HFF-Myc (cell line): ENCODE measurements at places on chromosomes 6 and 20.

DNA sequence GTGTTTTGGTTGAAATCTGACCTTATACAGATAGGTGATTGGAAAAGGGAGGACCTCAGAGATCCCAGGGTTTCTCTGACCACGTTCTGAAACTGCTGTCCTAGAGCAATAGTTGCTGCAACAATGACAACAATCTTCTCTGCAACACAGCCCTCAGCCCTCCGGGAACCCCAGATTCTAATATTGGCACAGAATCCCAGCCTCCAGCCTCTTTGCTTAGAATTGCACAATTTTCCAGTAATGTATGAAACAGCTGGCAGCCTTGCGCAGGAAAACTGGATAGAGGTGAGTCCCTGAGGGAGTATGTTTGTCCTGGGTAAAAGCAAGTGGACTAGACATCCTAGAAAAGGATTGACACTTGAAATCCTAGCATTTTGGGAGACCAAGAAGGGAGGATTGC, 30.4 kb upstream of the PNRC1 start:
- DNase-seq = no peak

- no peak for DNase-seq
These were observed 1302.8 kb upstream of the EYS start for GRCh38 chr6:67009818-67010217.

DNA sequence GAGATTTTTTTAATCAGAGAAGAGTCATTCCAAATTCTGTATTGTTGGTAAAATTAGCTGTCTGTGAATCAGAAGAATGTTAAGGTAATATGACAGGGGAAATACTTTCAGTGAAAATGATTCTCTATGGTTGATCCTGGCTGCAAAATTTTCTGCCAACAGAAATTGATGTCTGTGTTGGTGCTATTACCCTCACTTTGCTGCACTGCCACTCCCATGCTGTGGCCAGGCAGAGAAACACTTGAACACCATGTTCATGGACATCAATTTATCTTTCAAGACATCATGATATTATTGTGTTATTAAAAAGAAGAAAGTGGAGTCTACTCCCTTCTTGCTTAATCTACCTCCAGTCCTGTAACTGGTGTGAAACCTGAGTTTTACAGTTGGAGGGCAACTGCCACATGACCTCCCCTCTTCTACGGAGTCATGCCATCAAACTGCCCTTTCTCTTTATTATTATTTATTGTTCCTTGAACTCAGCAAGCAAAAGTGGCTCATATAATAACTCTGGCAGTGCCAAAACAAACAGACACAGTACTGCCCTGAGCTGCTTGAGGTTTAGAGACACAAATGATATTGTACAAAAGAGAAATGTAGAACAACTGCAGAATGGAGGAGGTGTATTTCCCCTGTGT, 288.0 kb upstream of the JAG1 start:
- no peak for DNase-seq

- DNase-seq = no peak
These were observed 7.0 kb downstream of the PPP1R10 start for GRCh38 chr6:30610065-30610464.

GRCh38 chr6:34556031-34556471, at the start of gene SPDEF:
Gene SPDEF, minus strand, starts transcription at chr6:34556329. Its CDS starts 11,874 bp downstream, at chr6:34544455.
- DNase-seq = no peak

GRCh38 chr6:119348096-119348747, 1.3 kb downstream of the MAN1A1 start:
- no peak for DNase-seq

GRCh38 chr6:157219201-157220200, 103.8 kb downstream of the TMEM242 start:
- no peak for DNase-seq

DNA sequence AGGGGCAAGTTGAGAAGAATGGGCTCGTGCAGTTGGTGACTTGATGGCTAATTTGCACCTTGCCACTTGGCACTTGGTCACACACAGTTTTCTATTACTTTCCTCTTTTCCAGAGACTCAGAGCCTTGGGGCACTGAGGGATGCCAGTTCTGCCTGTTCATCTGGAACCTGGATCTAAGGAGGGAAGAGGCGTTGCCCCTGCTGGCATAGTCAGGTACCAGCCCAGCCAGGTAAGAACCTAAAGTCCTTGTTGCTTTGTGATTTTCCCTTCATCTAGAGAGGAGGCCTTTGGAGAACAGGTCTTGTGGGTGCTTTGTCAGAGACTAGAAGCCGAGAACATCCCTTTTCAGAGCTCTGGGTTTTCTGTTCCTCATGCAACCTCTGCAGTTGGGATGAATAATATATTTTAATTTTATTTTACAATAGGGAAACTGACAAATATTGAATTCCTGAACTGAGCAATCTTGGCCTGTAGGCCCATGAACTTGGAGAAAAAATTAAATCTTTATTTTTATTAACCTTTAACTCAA, 11.4 kb downstream of the SYTL3 start:
- no peak for DNase-seq

DNA sequence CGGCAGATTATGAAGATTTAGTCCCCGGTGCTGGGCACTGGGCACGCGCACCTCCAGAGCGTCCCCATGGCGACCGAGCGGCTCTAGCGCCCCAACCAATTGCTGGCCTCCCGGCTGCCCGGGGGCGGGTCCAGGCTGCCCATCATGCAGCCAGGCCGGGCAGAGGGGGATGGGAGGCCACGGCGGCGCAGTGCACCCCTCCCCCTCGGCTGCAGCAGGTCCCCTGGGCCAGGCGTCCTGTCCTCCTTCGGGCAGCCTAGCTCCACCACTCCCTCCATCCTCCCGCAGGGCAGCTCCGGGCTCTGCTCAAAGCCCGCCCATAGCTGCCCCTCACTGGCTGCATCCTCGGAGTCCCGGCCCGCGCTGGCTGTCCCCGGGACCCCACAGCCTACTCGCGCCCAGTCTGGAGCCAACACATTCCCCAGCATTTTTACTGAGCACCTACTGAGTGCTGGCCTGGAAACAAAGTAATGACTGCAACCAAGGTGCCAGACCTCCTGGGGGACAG, 99.4 kb downstream of the ASXL1 start:
- DNase-seq = no peak

DNA sequence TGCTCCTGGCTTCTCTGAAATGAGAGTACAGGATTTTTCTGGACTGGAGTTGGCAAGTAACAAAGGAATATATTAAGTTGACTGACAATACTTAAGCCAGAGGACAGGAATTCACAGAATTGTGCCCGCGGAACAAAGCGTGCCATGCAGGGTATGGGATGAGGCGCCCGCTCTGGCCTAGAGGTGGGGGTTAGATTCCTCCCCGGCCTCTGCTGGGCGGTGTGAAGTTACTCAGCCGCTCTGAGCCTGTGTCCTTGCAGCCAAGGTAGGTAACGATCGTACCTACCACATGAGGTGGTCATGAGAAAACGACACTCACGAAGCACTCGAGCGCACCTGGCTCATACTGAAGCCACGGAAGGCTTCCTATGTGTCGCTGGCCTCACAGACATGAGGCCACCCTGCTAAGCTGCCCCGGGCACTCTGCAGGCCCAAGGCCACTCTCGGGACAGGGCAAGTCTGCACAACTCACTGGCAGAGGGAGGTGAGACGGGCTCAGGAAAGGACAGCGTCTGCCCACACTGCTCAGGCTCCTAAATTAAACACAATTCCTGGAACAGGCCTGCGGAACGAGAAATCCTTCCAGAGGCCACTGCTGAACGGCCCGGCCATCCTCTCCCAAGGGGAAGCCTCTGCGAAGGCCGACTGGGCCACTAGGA, 70.8 kb downstream of the PSMG4 start:
- DNase-seq = no peak

DNA sequence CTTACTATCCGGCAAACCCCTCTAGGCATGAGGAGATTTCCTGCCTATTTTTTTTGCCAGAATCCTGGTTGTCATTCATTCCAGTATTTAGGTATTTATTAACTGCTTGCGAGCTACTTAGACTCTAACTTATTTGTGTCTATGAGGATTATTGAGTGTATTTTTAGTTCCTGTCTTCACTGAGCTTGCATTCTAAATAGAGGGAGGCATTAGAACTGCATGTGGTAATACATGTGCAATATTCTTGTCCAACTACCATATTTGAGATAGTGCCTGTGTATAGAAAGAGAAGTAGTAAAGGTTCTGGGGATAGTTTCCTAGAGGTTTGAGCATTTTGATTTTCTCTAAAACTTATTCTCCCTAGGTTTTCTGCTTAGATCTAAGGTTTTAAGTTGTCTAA, 308.9 kb downstream of the EYA4 start:
- no peak for DNase-seq

DNA sequence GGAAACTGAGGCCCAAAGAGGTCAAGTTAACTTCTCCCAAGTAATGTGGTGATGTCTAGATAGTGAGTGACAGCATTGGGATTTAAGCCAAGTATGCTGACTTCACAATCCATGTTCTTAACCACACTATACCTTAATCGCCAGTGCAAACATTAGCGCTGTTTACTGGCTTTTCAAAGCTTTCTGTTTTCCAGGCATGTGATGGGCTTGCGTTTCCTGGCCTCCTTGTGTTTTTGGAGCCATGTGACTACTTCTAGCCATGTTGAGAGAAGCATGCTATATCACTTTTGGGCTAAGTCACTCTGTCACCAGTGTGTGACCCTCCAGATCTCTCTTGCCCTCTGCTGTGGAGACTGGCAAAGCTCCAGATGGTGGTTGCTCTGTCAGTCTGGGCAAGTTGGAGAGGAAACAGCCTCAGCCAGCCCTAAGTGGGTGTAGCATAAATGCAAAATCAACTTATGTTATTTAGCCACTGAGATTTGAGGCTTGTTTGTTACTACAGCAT, 76.9 kb downstream of the ANKRD6 start:
- no peak for DNase-seq

GRCh38 chr6:12102350-12102749, 90.2 kb downstream of the HIVEP1 start:
- no peak for DNase-seq

DNA sequence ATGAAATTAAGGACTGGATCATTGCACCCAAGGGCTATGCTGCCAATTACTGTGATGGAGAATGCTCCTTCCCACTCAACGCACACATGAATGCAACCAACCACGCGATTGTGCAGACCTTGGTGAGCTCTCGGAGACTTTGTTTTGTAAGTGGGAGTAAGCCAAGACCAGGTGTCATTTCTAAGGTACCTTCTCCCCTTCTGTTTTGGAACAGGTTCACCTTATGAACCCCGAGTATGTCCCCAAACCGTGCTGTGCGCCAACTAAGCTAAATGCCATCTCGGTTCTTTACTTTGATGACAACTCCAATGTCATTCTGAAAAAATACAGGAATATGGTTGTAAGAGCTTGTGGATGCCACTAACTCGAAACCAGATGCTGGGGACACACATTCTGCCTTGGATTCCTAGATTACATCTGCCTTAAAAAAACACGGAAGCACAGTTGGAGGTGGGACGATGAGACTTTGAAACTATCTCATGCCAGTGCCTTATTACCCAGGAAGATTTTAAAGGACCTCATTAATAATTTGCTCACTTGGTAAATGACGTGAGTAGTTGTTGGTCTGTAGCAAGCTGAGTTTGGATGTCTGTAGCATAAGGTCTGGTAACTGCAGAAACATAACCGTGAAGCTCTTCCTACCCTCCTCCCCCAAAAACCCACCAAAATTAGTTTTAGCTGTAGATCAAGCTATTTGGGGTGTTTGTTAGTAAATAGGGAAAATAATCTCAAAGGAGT, 30.4 kb downstream of the TXNDC5 start:
- DNase-seq = no peak

DNA sequence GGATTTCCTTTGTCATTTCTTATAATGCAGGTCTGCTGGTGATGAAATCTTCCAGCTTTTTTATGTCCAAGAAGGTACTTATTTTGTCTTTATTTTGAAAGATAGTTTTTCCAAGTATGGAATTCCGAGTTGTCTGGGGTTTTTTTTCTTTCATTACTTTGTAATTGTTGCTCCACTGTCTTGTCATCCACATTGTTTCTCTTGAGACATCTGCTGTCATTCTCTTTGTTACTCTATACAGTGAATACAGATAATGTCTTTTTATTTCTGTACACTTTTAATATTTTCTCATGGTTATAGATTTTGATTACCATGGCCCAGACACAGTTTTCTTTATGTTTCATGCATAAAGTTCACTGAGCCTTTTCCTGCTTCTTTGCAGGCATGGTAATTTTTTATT, 133.1 kb downstream of the SYCP2 start:
- no peak for DNase-seq

DNA sequence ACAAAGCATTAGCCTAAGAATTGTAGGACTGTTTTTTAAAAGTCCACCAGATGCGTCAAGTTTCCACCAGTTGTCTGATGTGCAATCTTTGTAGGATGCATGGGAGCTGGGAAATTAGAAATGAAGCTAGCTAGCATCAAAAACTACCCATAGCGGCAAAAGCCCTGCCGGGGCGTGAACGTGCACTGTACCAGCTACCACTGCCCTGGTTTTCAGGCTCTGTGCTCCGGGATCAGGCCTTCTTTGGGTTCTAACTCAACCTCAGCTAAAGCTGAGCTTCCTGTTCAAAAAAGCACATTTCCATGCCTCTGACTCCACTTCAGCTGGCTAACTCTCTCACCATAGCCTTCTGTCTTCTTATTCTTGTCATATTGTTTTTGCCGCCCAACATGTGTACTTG, 26.9 kb upstream of the FUCA2 start:
- no peak for DNase-seq

- no peak for DNase-seq
These were observed 550.5 kb upstream of the MARCKS start for GRCh38 chr6:113306552-113307145.

GRCh38 chr20:13336308-13337089, 115.4 kb downstream of the ISM1 start:
- no peak for DNase-seq

- no peak for DNase-seq
These were observed 101.5 kb downstream of the ISM1 start for GRCh38 chr20:13322621-13323020.

DNA sequence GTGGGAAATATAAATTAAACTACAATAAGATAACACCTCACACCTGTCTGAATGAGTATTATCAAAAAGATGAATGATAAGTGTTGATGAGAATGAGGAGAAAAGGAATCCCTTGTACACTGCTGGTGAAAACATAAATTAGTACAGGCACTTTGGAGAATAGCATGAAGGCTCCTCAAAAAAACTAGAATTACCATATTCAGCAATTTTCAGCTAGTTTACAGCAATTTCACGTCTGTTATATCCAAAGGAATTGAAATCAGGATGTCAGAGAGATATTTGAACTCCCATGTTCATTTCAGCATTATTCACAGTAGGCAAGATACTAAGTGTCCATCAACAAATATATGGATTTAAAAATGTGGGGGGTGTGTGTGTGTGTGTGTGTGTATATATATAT, 292.6 kb downstream of the CLVS2 start:
- DNase-seq = no peak

DNA sequence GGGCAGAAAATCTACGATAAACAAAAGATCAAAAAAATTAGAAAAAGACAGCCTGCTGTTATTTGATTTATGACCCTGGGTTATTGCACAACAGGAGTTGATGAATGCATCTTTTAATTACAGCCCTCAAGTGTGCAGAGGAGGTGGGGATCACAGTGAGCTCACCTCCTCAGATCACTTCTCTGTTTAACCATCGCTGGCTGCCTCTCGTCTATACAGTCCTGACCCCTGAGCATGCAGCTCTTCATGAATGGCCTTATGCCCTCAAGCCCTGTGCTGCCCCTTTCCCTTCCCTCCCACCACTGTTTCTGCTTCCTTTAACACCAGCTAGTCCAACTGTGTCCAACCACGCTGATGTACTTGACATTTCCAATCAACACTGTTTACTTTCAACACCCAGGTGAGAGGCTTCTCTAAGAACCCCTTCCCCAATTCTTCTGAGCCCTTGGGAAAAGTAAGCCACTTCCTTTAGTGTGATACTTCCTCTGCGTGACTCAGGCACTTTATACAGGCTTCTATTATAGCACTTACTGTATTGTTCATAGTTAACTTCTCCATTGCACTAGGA, 60.6 kb upstream of the RIPOR2 start:
- DNase-seq = no peak
